ENCODE measurements at places on chromosomes 3 and 15.
A peak's percentile ranks its signal among the peaks of the same experiment; 100 is the strongest.

- peak; percentile 22 for DNase-seq
Observed at GRCh38 chr3:114307222-114307830, 13.5 kb downstream of the TIGIT start.

DNA sequence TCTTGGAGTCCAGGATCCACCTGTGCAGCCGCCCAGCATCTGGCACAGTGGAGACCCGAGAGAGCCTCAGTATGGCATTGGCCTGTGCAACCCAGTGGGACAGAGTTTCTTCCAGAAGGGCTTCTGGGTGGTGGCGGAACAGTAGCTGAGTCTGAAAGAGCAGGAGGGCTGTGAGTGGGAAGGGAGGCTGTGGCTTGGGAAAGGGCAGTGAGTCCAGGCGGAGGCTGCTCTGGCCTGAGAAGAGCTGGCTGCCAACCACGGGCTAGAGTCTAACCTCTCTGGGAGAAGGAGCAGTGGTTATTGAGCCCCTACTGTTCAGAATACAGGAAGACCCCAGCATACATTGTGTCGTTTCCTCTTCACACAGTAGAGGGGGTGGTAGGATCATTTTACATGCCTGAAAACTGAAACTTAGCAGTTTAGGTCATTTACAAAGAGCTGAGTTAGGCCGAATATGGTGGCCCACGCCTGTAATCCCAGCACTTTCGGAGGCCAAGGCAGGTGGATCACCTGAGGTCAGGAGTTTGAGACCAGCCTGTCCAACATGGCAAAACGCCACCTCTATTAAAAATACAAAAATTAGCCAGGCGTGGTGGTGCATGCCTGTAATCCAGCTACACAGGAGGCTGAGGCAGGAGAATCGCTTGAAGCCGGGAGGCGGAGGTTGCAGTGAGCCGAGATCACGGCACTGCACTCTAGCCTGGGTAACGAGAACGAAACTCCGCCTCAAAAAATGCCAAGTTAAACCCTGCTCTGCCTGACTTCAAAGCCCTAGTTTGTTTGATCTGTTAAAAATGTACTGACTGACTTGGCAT is 3.2 kb downstream of the AEN start:
- DNase-seq: no peak

- DNase-seq: peak; percentile 24
Observed at GRCh38 chr3:38649500-38650247, at the start of gene SCN5A. Gene SCN5A, minus strand, starts transcription at chr3:38649687. Its CDS starts 16,380 bp downstream, at chr3:38633307.

DNA sequence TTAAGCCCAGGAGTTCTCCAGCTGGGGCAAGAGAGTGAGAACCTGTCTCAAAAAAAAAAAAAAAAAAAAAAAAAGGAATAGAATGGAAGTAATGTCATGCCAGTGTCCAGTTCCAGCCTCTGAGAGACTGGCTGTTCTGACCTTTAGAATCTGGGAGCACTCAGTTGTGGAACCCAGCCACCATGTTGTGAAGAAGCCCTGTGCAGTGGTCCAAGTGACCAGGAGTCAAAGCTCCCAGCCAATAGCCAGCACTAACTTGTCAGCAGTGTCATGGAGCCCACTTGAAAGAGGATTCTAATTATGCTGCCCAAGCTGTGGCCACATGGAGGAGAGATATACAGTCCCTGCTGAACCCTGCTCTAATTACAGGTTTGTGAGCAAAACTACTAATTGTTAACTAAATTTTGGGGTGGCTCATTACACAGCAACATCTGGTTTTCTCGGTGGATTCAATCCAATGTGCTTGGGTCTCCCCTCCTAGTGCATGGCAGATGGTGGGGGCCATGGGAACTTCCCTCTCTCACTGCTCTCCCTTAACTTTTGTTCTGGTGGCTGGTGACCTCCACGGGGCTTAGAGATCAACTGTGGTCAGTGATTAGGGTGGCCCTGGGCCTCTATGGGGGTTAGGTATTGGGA is 55.5 kb downstream of the CLEC3B start:
- DNase-seq: no peak

DNA sequence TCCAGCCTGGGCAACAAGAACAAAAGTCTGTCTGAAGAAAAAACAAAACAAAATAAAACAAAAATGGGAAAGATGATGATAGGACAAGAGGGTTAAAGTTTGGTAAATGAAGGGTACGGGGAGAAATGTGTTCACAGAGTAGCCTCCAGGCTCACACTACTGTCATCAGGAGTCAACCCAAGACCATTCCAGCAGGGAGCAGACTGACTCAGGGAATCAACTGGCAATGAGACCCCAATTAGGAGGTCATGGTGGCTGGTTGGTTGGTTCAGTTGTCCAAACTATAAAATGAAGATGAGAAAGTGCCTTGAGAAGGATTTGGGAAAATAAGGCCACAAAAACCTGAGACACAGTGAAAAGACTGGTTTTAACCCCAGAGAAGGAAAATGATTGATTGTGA is 51.8 kb downstream of the KLHL6 start:
- DNase-seq: no peak

DNA sequence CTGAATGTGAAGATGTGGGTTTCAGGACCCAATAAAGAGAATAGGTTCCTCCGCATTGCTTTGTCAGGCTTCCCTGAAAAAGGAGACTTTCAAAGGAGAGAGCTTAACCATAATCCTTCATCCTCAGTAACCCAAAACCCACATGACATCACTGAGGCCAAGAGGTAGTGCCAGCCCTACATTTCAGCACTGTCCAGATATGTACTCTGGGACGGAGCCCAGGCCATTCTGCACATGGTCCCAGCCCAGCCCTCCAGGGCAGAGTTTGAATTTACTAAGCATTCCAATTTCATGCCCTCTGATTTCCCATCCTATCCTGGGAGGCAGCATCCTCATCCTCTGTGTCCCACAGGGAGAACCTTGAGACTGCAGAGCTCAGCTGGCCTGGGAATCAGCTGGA is 210.5 kb downstream of the GABRB3 start:
- no peak for DNase-seq

DNA sequence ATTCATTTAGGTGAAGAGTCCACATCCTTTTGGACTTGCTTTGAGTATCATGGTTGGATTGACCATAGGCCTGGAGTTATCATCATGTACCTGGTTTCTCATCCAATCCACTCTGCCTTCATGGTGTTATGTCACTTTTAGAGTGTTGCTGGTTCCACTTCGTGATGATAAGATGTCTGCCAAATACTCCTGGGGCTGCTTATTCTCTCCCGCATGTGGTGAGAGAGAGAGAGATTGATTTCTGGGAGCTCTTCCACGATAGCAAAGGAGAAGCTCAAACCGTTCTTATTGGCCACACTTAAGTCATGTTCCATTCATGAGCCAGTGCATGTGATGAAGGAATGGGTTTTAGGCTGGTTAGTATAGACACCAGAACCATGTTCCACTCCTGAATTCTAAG is 47.6 kb downstream of the MITF start:
- DNase-seq: no peak

DNA sequence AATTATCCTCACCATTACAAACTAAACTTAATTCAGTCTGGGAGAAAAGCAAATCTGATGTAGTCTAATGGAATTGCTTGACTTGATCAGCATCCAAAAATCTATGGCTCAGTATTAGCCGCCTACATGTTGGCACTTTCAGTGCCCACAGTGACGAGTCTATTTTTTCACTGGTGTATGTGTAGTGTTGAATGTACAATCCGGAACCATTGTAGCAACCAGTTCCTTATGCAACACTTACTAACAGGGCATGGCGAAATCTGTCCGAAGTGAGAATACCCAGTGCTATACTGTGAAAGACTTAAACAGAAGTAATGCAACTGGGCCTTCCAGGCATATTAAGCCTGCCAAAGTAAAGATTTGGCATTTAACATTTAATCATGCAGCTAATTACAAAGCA is 18.6 kb downstream of the LRRN1 start:
- no peak for DNase-seq

DNA sequence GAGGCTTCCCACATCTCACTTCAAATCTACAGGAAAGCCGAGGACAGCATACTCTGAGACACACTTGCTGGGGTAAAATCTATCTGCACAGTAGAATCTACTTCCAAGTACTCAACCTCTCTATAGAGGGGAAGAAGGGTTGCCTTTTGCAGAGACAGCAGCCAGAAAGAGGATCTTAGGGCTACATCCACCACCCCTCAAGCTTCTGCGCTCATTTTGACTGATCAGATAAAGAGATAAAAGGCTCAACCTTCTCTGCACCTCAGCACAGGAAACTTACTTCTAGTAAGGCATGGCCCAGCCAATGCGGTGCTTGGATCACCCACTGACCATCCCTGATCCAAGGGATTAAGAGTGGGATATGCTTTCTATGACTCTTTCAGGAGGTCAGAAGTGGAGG is 6.9 kb upstream of the SLC9A9 start:
- DNase-seq: no peak

- DNase-seq: no peak
Observed at GRCh38 chr3:37986479-37987314, 3.9 kb upstream of the VILL start.

GRCh38 chr3:112013058-112013783 is 14.5 kb downstream of the TAGLN3 start:
- DNase-seq: peak; percentile 48
